HepG2 (cell line): ENCODE measurements at places on chromosomes 7 and 10.

DNA sequence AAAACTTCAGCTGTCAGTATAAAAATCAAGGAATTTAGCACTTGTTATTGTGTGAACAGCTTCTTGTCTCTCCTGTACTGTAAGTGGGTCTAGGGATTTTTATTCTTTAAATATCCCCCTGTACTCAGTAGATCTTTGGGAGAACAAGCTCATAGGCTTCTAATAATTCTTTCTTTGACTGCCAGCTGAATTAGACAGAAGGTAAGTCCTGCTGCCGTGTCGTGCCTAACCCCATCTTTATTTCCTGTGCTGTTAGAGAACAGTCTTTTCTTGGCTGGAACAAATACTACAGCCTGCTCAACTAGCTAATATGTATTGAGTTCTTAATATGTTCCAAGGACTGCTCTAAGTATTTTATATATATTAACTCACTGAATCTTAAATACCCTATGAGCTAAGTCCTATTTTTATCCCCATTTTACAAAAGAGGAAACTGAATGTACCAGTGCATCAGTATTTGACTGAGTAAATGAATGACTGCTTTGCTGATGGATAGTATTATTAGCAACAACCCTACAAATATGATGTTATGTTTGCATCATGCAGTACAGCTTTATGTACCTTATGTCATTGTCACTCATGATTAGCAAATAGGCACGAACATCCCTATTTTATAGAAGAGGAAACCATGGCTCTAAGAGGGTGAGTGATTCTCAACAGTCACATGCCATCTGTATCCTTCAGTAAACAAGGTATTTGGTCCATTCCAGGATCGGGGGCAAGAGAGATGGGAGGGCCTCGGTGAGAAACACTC lies 5.5 kb upstream of the DUSP5 start:
- no peak for DNase-seq
- no peaks in the 10 kb centered on the region for H3K36me3 ChIP-seq
- no peak overlapping the region for H3K27ac ChIP-seq
- no peak overlapping the region for H3K4me3 ChIP-seq
- H3K4me1 ChIP-seq = peaks cover 11% of the 10 kb centered on the region
- H3K27me3 ChIP-seq = peaks cover 24% of the 10 kb centered on the region

- DNase-seq = no peak
- no peak overlapping the region for H3K27ac ChIP-seq
- no peaks in the 10 kb centered on the region for H3K4me1 ChIP-seq
- peaks cover 23% of the 10 kb centered on the region; the same call in 2 of the 3 replicates for H3K36me3 ChIP-seq
Measured at GRCh38 chr10:120883071-120883470, 31.9 kb downstream of the WDR11 start.

GRCh38 chr10:36126076-36126475 lies 484.0 kb upstream of the FZD8 start:
- H3K27me3 ChIP-seq = no peaks in the 10 kb centered on the region
- no peak for DNase-seq
- H3K36me3 ChIP-seq = no peaks in the 10 kb centered on the region
- H3K27ac ChIP-seq = no peak overlapping the region
- H3K4me3 ChIP-seq = no peak overlapping the region

- no peak overlapping the region for H3K4me3 ChIP-seq
- H3K4me1 ChIP-seq = 0 out of 2 replicates have a peak, but pooled peaks cover 7% of the 10 kb centered on the region
- H3K36me3 ChIP-seq = no peaks in the 10 kb centered on the region
- no peak overlapping the region for H3K27ac ChIP-seq
- DNase-seq = no peak
- H3K27me3 ChIP-seq = no peaks in the 10 kb centered on the region
Measured at GRCh38 chr7:17462131-17462631, 163.7 kb downstream of the AHR start.

DNA sequence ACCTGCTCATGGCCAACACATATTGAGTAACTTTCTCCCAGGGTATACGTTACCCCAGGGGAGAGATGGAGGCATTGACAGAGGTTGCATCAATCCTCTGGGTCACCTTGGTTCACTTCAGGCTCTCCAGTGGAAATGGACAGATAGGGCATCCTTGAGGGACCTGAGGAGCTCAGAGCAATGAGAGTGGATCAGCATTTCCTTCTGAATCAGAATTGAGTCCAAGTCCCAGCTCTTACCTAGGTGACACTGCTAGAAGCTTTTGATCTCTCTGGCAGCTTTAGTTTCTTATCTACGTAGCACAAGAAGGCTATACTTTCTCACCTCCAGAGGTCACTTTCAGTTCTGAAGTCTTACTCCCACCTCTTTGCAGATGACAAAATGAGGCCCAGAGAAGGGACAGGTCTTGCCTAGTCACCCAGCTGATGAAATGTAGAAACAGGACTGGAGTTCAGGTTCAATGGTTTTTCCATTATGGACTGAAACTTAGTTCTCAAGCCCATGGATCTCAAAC lies 35.2 kb downstream of the PANK1 start:
- H3K36me3 ChIP-seq = peaks cover 42% of the 10 kb centered on the region
- DNase-seq = peak; percentile 22
- H3K4me1 ChIP-seq = peaks cover 8% of the 10 kb centered on the region; the same call in 1 of the 2 replicates
- H3K4me3 ChIP-seq = no peak overlapping the region
- no peaks in the 10 kb centered on the region for H3K27me3 ChIP-seq

- no peak for DNase-seq
- no peaks in the 10 kb centered on the region for H3K36me3 ChIP-seq
- no peak overlapping the region for H3K27ac ChIP-seq
- no peaks in the 10 kb centered on the region for H3K27me3 ChIP-seq
- H3K4me3 ChIP-seq = no peak overlapping the region
Measured at GRCh38 chr7:135463908-135464307, 46.0 kb downstream of the CNOT4 start.

DNA sequence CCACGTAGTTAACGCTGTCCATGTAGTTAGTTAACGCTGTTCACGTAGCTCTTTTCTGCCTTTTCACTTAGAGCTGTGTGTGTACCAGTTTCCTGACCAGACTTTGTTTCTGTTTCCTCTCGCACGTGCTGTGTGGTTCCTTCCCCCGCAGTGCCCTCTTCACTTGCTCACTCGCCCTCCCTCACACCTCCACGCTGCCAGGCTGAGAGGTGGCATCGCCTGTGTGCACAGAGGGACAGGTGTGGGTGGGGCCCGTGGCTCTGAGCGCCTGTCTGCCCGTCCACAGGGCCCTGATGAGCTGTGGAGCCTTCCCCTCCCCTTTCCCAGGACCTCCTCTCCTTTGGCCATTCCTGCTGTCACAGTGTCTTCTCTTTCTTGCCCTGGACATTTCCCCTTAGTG lies 30.6 kb downstream of the WDR37 start:
- H3K27me3 ChIP-seq = no peaks in the 10 kb centered on the region
- no peak for DNase-seq
- no peak overlapping the region for H3K27ac ChIP-seq
- no peak overlapping the region for H3K4me3 ChIP-seq
- no peaks in the 10 kb centered on the region for H3K4me1 ChIP-seq
